ENCODE measurements at places on chromosomes 6 and 20.

DNA sequence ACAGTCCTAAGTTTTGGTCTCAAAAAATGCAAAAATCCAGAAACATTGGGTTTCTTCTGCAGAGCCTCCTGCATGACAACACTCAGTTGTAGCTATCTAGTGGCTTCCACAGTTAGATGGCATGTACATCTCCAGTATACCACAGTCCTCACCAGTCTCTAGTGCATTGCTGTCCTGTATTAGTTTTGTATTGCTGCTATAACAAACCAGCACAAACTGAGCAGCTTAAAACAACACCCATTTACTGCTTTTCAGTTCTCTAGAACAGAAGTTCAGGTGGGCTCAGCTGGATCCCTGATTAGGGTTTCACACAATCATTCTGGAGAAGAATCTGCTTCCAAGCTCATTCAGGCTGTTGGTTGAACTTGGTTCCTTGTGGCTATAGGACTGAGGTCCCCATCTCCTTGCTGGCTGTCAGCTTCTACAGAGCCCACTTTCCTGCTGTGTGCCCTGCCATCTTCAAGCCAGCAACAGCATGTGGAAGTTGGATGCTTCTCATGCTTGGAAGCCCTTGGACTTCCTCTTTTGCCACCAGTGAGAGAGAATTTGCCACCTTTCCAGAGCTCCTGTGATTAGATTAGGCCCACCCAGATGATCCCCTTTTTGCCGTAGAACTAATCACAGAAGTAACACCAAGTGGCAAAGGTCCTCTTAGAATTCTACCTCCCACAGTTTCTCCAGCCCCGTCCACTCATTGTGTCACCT is 48.9 kb upstream of the TBC1D7 start:
- no peaks in the 10 kb centered on the region for H3K27me3 ChIP-seq
- H3K27ac ChIP-seq: no peak overlapping the region
- H3K4me3 ChIP-seq: no peak overlapping the region
- DNase-seq: no peak

GRCh38 chr20:25246182-25246999 is 1.5 kb upstream of the PYGB start:
- peaks cover 35% of the 10 kb centered on the region for H3K4me1 ChIP-seq
- H3K27me3 ChIP-seq: peaks cover 7% of the 10 kb centered on the region
- H3K36me3 ChIP-seq: peaks cover 3% of the 10 kb centered on the region
- H3K4me3 ChIP-seq: peak overlapping the region; percentile 89
- H3K27ac ChIP-seq: no peak overlapping the region

- H3K4me3 ChIP-seq: no peak overlapping the region
- H3K36me3 ChIP-seq: no peaks in the 10 kb centered on the region
- H3K4me1 ChIP-seq: no peaks in the 10 kb centered on the region
- H3K27ac ChIP-seq: no peak overlapping the region
- H3K27me3 ChIP-seq: peaks cover 17% of the 10 kb centered on the region
- DNase-seq: no peak
Observed at GRCh38 chr20:2364044-2364443, 16.7 kb upstream of the TGM6 start.

- peaks cover 1% of the 10 kb centered on the region for H3K27me3 ChIP-seq
- H3K4me3 ChIP-seq: no peak overlapping the region
- no peaks in the 10 kb centered on the region for H3K4me1 ChIP-seq
Observed at GRCh38 chr6:50097966-50098640, 48.4 kb upstream of the DEFB112 start.

GRCh38 chr20:12161734-12162133 is 244.0 kb downstream of the BTBD3 start:
- no peak overlapping the region for H3K27ac ChIP-seq
- DNase-seq: no peak
- H3K4me3 ChIP-seq: no peak overlapping the region

GRCh38 chr6:43593938-43594337 is 18.0 kb downstream of the POLH start:
- no peaks in the 10 kb centered on the region for H3K4me1 ChIP-seq
- no peak for DNase-seq
- H3K27ac ChIP-seq: no peak overlapping the region
- H3K27me3 ChIP-seq: no peaks in the 10 kb centered on the region

DNA sequence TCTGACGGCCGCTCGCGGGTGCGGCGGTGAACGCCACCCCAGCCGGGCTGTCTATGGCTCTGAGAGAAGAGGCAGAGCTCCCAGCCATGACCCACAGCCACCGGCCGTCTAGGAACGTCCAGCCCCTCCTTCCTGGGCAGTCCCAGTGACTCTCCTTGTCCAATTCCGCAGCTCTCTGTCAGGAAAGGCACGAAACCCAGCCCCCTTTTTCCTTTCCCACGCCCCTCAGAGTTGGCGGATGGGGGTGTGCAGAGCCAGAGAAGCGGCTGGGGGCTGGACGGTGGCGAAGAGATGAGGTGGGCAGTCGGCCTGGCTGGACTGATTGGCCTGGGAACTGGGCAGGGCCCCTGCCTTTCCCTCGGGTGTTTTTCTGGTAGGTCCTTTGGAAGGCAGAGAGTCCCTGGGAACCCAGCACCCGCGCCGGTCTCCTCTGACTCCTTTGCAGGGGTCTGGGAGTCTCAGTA is 1.5 kb downstream of the EBF4 start:
- no peak overlapping the region for H3K27ac ChIP-seq
- peaks cover 9% of the 10 kb centered on the region for H3K4me1 ChIP-seq
- H3K36me3 ChIP-seq: no peaks in the 10 kb centered on the region
- no peak overlapping the region for H3K4me3 ChIP-seq
- DNase-seq: no peak

DNA sequence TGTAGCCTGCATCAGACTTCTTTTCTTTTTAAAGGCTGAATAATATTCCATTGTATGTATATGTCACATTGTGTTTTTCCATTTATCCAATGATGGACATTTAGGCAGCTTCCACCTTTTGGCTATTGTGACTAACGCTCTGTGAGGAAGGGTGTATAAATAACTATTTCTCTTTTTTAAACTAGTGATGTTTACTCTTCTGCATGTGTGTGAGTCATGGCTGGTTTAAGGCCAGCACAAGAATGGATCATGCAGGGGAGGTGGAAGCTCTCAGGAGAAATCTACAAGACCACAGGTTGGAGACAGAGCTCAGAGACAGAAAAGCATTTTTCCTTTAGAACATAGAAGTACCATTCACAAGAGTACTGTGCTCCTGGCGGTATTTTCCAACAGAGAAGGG is 307.2 kb downstream of the SOX4 start:
- no peaks in the 10 kb centered on the region for H3K27me3 ChIP-seq
- H3K4me1 ChIP-seq: no peaks in the 10 kb centered on the region
- no peak for DNase-seq
- H3K27ac ChIP-seq: no peak overlapping the region
- H3K36me3 ChIP-seq: no peaks in the 10 kb centered on the region

GRCh38 chr6:70221715-70222438 is 81.0 kb downstream of the COL9A1 start:
- H3K27ac ChIP-seq: no peak overlapping the region
- DNase-seq: no peak
- H3K36me3 ChIP-seq: no peaks in the 10 kb centered on the region
- no peak overlapping the region for H3K4me3 ChIP-seq
- peaks cover 8% of the 10 kb centered on the region for H3K27me3 ChIP-seq
- H3K4me1 ChIP-seq: no peaks in the 10 kb centered on the region

DNA sequence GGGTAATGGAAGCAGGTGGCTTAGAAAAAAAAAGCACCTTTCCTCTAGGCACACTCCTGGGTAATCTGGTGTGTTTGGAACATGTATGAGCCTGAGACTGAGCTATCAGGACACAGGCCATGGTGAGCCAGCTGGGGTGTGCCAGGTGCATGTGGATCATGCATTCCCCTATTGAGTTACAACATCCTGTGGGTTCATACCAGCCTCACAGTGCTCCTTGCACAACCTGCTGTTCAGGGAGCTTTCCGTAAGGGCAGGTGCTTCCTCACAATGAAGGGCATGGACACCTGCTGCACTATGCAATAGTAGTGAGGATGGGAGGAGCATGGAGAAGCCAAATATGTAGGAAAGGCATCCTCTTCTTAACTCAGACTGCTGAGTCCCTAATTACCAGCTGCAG is 197.2 kb upstream of the SUPT3H start:
- DNase-seq: no peak
- H3K4me1 ChIP-seq: peaks cover 18% of the 10 kb centered on the region
- no peaks in the 10 kb centered on the region for H3K27me3 ChIP-seq
- no peak overlapping the region for H3K4me3 ChIP-seq
- no peak overlapping the region for H3K27ac ChIP-seq
- H3K36me3 ChIP-seq: no peaks in the 10 kb centered on the region

- no peak overlapping the region for H3K27ac ChIP-seq
- DNase-seq: peak; percentile 47
- no peak overlapping the region for H3K4me3 ChIP-seq
- H3K27me3 ChIP-seq: no peaks in the 10 kb centered on the region
- peaks cover 43% of the 10 kb centered on the region for H3K4me1 ChIP-seq
Observed at GRCh38 chr6:11218538-11219399, 13.7 kb downstream of the NEDD9 start.

GRCh38 chr6:160927416-160927815 is 64.2 kb upstream of the MAP3K4 start:
- H3K36me3 ChIP-seq: no peaks in the 10 kb centered on the region
- H3K27ac ChIP-seq: no peak overlapping the region
- no peak for DNase-seq
- peaks cover 34% of the 10 kb centered on the region for H3K27me3 ChIP-seq
- no peak overlapping the region for H3K4me3 ChIP-seq
- H3K4me1 ChIP-seq: no peaks in the 10 kb centered on the region

GRCh38 chr20:24721891-24722568 is 227.0 kb upstream of the CST7 start:
- DNase-seq: no peak
- no peak overlapping the region for H3K4me3 ChIP-seq
- H3K36me3 ChIP-seq: no peaks in the 10 kb centered on the region
- no peak overlapping the region for H3K27ac ChIP-seq

DNA sequence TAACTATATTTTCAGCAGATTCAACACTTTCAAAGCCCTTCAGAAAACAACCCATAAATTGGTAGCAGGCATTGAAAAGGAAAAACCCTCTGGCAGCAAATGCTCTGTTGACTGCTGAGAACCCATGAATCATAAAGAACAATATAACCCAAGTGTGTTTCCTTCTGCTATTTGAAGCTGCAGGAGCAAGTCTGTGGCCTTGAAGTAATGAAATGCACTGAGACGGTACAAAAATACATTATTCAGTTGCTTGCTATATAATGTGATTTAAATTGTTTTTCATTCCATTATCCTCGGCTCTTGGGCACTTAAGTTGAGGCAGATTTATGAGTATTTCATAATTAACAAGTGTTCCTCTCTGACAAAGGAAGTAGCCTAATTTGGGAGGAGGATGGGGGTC is 40.6 kb upstream of the SAMD5 start:
- H3K27me3 ChIP-seq: peaks cover 14% of the 10 kb centered on the region
- no peak overlapping the region for H3K4me3 ChIP-seq
- no peaks in the 10 kb centered on the region for H3K4me1 ChIP-seq
- no peaks in the 10 kb centered on the region for H3K36me3 ChIP-seq

DNA sequence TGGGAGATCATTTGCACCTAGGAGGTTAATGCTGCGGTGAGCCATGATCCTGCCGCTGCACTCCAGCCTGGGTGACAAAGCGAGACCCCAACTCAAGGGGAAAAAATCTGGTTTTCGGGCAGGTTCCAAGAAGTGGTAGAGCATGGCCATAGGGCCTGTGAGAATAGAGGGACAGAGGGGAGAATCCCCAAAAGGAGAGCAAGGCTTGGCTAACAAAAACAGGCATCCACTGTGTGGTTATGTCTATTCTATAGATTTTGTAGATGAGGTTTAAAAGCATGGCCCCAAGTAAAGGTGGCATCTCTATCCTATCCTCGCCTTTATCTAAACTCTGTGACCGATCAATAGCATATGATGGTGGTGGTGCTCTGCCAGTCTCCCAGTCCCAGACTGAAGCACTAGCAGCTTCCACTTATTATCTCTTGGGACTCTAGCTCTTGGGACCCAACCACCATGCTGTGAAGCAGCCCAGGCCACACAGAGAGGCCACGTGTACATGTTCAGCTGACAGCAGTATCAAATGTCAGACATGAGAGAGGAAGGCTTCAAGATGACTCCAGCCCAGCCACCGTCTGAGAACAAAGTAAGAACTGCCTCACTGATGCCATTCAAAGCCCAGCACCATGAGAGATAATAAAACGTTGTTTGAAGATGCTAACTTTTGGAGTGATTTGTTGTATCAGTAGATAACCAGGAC is 27.7 kb downstream of the EIF2S2 start:
- H3K36me3 ChIP-seq: peaks cover 40% of the 10 kb centered on the region
- DNase-seq: no peak
- no peaks in the 10 kb centered on the region for H3K27me3 ChIP-seq
- no peak overlapping the region for H3K4me3 ChIP-seq
- H3K4me1 ChIP-seq: peaks cover 14% of the 10 kb centered on the region

DNA sequence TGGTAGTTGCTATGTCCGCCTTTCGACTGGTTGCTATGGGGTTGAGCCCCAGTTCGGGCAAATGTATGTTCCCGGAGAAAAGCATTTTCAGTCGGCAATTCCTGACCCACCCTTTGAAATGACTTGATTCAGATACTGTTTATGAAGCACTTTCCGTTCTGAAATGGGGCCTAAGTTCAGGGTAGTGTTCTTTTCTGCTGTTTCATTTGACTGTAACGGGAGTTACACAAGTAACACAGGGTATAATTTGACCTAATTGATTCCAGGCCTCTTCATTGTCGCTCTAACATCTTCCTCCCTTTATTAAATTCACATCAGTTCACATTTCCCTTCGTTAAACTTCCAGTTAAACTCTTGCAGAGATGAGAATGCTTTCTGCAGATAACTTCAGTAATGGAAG is 85.5 kb downstream of the BMP6 start:
- H3K27ac ChIP-seq: no peak overlapping the region
- H3K4me1 ChIP-seq: no peaks in the 10 kb centered on the region

- H3K4me3 ChIP-seq: no peak overlapping the region
- no peaks in the 10 kb centered on the region for H3K27me3 ChIP-seq
- no peaks in the 10 kb centered on the region for H3K36me3 ChIP-seq
- no peak for DNase-seq
- no peak overlapping the region for H3K27ac ChIP-seq
Observed at GRCh38 chr6:74333406-74333805, 637.4 kb downstream of the CD109 start.

DNA sequence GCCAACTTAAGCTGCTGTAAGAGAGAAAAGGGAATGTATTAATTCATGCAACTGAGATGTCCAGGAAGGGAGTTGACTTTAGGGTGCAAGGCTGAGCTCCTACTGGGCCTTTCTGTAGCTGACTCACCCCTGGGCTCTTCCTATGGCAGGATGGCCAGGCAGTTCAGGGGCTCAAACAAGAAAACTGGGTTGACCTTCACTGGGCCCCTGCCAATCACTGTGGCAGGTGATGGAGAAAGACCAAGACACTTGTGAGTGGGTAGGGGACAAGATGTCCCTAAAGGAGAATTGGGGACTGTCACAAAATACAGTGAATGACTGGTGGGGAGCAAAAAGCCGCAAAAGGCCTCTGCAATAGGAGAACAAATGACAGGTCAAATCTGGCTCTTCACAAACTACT is 21.5 kb upstream of the RALGAPA2 start:
- H3K36me3 ChIP-seq: no peaks in the 10 kb centered on the region
- peak overlapping the region; percentile 82 for H3K27ac ChIP-seq
- H3K4me3 ChIP-seq: no peak overlapping the region
- no peaks in the 10 kb centered on the region for H3K27me3 ChIP-seq
- DNase-seq: peak; percentile 5

All from activated CD8-positive, alpha-beta T cell treated with anti-CD3 and anti-CD28 coated beads for 36 hours (primary cell).